Urinary bladder (tissue), 4 donors: ENCODE measurements at places on chromosomes 6 and 20. TPM values are rescaled to one million over a fixed set of nuclear protein-coding genes. Genes with fewer than 3 reads are reported as not detected.

- DNase-seq, result no peak
Measured at GRCh38 chr6:98871057-98871456, 36.7 kb downstream of the POU3F2 start.

DNA sequence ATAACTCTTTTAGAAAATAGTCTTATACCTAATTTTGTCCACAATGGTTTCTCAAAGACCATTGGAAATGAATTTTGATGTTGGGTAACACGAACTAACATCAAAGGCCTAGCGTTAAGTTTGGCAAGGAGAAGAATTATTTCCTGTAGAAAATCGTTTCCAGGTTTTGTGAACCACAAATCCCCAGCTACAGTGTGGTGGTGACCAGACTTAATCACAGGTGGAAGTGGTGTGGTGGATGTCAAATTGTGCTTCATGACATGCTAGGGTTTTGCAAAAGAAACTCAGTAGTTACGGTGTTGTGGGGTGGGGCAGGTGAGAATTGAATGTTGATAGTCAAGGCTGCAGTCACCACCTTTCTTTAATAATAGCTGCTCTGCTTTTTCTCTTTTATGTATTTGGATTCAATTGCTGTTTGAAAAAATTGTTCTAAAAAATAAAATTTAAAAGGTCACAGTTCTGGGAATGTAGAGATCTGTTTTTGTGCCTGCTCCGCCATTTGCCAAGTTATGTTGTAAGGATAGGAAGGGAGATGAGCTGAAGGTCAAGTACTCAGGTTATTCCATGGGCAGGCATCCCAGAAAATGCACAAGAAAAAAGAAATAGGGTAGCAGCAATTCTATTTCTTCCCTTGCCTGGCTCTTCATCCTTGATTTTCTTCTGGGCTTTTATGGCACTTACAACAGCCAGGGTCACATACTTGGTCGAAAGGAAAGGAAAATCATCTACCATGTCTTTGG, 83.6 kb downstream of the F13A1 start:
- DNase-seq, result no peak

- DNase-seq, result no peak
Measured at GRCh38 chr20:21661488-21662055, 43.9 kb upstream of the PAX1 start.

GRCh38 chr20:36645998-36646397, at the start of gene SLA2:
SLA2 (minus strand) TSS chr20:36646196; CDS start chr20:36641335, 4,861 bp downstream.
- DNase-seq, result no peak

- no peak for DNase-seq
Measured at GRCh38 chr20:41717483-41717882, 99.3 kb upstream of the CHD6 start.

DNA sequence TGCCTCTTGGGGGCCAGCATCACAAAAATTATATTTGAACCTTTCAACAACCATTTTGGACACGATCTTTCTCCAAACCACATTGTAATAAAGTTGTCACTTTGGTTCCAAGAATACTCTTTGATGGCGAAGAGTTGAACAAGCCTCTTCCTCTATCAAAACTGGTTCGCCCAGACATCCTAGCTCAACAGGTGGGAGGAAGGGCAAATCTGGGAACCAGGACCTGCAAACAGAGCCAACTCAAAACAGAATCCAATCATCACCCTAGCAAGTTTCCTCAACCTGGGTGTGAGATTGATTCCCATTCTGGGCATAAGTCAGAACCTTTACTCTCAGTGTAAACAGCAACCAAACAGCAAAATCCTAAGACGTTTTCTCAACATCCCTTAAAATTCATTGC, 141.2 kb upstream of the RREB1 start:
- DNase-seq, result no peak

- DNase-seq, result no peak
Measured at GRCh38 chr6:51464956-51465355, 622.5 kb downstream of the PKHD1 start.

DNA sequence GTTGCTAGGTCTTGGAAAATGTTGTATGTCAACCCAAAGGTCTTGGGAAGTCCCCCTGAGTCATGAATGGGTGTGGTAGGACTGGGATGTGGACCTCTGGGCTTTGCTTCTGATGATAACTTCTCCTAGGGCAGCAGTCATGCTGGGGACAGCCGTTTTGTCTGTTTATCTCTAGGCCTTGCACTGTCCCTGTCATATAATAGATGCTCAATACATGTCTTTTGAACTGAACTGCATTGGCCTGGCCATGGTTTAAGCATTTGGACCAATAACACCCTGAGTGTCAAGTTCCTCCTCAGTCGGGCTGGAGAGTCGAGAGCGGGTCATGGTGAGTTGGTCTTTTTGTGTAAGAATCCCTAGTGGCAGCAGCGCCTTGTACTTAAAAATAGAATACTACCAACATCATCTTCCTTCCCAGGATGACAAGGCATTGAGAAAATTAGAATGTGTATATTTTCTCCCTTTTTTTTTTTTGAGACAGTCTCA, 43.1 kb downstream of the E2F3 start:
- no peak for DNase-seq

DNA sequence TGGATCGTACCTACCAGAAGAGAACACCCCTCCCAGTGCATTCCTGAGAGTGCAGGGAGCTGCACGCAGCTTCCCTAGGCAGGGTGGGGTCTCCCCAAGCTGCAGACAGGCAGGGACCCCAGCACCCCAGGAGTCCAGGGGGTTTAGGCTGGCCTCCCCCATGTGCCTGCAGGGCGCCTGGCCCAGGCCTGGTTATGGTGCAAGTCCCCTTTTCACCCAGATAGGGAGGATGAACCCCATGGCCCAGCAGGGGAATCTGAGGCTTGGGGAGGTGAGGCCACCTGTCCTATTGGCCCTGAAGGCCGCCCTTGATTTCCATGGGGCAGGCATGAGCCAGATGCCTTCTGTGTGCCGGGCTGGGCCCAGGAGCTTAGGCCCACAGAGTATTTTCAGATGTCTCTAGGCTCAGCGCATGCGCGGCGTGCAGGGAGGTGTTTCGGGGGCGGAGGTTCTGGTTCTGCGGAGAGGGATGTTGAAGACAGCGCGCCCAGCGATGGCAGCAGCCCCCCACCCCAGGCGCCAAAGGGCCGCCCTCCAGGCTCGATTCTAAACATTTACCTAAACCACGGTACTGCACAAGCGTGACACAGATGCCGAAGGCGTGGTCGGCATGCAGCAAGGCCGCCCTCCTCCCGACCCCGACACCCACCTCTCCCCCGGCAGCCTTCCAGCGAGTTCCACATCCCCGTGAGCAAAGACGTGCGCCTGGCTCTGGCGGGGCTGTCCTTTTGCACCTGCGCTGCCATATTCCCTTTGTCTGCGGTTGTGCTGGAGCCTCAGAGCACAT, 29.4 kb downstream of the COL20A1 start:
- no peak for DNase-seq

DNA sequence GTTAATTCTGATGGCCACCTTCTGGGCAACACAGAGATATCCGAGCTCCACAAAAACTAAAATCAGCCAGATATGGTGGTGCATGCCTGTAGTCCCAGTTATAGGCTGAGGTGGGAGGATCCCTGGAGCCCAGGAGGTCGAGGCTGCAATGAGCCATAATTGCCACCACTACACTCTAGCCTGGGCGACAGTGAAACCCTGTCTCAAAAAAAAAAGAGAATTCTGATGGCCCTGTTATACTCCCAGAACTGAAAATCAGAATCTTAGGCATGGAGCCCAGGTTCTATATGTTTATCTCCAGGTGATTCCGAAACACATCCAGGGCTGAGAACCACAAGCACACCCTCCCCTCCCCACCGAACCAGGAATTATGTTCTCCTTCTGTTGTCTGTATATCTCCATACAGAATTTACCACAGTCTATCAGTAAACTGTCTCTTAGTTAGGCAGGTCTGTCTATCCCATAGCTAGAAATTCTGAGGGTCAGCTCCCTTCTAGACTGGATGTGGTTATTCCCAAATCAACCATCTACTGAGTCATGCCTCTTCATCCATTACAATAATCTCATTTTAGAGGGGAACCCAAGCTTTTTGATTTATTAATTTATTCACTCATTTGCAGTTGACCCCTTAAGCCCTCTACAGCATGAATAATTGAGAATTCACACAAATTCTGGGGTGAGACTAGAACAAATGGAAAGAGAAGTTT, 24.8 kb upstream of the CCND3 start:
- DNase-seq, result no peak

GRCh38 chr20:19783966-19784401, 25.9 kb downstream of the RIN2 start:
- no peak for DNase-seq

GRCh38 chr6:63527658-63528514, 44.4 kb upstream of the LOC128125822 start:
- DNase-seq, result no peak

DNA sequence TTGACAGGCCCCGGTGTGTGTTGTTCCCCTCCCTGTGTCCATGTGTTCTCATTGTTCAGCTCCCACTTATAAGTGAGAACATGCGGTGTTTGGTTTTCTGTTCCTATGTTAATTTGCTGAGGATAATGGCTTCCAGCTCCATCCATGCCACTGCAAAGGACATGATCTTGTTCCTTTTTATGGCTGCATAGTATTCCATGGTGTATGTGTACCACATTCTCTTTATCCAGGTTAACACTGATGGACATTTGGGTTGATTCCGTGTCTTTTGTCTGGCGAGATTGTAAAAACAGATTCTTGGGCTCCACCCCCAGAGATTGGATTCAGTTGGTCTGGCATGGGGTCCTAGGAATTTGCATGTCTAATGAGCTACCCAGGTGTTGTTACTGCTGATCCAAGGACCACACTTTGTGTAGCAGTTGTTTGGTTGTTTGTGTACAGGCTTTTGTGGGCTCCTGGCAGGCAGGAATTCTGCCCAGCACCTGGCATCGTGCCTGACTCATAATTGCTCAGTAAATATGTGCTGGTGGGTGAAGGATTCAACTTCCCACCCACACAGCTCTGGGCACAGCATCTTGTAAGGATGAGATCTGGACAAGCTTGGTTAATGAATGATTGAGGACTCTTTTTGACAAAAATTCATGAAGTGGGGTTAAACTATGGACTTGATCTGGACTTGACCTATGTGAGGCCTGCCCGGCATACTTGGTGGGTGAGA, 5.2 kb downstream of the TOX2 start:
- DNase-seq, result no peak

DNA sequence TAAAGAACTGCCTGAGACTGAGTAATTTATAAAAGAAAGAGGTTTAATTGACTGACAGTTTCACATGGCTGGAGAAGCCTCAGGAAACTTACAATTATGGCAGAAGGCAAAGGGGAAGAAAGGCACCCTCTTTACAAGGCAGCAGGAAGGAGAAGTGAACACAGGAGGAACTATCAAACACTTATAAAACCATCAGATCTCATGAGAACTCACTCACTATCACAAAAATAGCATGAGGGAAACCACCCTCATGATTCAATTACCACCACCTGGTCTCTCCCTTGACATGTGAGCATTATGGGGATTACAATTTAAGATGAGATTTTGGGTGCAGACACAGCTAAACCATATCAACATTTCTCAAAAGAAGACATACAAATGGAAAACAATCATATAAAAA, 266.3 kb downstream of the EPM2A start:
- DNase-seq, result no peak

GRCh38 chr6:26288155-26288554, 76.8 kb upstream of the BTN3A2 start:
- DNase-seq, result no peak

- no peak for DNase-seq
Measured at GRCh38 chr20:37225146-37225545, 36.5 kb downstream of the GHRH start.

GRCh38 chr6:158758451-158758860, 60.7 kb downstream of the EZR start:
- no peak for DNase-seq

GTSF1L gene
- not detected for total RNA-seq

TGM3 gene
- total RNA-seq, result not detected

PARD6B gene
- 11.7 TPM for total RNA-seq

EEF1A2 gene
- 11.2 TPM for total RNA-seq

NKX2-2 gene
- not detected for total RNA-seq

FBXO5 gene
- total RNA-seq, result 24.1 TPM
